ENCODE measurements at places on chromosomes 2 and 18.

DNA sequence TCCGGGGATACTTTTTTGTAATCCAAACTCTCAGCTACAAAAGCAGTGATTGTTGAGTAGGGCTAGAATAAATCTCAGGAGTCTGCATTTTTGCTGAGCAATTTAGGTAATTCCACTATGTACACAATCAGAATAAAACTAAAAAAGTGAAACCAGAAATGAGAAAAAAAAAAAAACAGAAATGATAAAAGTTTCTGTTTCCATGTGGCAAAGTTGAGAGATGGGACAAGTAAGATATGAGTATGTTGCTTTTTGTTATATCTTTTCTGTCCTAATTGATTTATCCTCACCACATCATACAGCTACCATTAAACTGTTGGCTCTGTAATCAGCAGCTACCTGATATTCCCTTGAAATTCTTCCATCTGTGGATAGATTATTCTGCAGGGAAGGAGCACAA, 92.7 kb downstream of the VWC2L start:
- no peak for DNase-seq

DNA sequence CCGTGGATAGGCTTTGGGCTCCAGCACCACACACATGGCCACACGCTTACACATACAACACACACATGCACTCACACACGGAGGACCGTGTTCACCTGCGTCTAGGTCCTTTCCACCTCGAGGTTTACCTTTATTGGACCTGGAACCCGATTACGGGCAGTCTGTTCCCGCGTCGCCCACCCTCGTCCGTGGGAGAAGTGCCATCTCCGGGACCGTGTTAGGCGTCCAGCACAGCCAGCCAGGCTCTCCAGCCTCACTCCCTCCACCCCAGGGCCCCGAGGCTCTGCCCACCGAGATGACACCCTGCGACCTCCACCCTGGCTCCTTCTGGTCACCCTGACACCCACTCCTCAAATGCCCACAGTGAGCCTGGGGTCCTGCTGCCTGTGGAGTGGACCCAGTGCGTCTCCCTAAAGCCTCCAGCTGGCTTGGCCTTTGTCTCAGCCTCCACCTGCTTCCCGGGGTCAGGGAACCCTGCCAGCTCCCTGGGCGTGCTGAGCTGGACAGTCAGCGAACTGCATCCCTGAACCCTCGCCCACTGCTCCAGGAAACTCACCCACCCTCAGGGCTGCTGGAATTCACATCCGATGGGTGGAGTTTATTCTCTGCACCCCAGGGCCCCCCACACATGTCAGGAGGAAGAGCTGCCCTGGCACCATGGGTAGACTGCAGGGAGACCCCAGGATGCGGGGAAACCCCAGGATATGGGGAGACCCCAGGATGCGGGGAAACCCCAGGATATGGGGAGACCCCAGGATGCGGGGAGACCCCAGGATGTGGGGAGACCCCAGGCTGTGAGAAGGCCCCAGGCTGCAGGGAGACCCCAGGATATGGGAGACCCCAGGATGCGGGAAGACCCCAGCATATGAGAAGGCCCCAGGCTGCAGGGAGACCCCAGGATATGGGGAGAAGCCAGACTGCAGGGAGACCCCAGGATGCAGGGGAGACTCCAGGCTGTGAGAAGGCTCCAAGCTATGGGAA, 33.0 kb downstream of the ADI1 start:
- DNase-seq: no peak

GRCh38 chr18:9453283-9453682, 22.0 kb upstream of the RALBP1 start:
- no peak for DNase-seq

GRCh38 chr2:184178229-184178628, 420.1 kb upstream of the ZNF804A start:
- DNase-seq: no peak

DNA sequence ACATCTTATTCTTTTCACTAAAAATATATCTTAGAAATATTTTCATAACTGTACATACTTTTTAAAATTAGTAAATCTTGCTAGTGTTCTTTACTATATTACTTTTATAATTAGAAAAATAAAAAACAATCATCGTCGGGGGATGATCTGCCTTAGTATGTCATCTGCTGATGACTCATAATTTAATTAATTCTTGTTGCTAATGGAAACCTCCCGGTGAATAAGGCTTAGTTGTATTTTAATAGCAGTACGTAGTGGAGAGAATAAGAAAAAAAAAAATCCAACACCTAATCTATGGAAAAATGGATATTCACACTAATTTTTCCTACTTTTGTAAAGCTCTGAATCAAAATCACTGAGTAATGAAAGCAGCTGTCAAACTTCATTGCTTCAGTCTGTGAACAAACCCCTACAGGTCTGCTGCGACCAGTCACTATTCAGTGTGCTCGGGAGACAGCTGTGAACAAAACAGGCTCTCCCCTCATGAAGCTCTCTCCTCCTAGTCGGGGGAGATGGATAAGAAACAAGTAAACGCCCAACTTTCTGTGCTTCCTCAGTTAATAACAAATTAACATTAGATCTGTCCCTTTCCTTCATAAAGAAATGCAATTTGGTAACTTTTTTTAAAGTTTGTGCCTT, 97.4 kb upstream of the UPP2 start:
- DNase-seq: no peak

DNA sequence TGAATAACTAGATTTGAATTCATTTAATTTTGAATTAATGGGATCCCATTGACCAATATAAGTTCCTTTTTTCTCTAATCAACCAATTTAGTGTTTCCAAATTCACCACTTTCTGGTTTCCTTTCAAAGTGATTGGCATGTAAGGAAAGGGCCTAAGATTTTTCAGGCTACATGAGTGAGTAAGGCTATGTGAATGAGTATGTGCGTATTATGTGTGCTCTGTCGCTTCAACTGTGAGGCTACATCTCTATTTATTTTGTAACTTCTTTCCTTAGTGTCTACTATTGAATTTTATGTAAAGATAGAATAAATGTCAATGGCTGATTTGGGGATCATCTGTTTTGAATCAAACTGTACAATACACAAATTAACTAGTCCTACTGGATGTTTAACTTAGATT, 110.6 kb downstream of the ABCA12 start:
- DNase-seq: no peak

DNA sequence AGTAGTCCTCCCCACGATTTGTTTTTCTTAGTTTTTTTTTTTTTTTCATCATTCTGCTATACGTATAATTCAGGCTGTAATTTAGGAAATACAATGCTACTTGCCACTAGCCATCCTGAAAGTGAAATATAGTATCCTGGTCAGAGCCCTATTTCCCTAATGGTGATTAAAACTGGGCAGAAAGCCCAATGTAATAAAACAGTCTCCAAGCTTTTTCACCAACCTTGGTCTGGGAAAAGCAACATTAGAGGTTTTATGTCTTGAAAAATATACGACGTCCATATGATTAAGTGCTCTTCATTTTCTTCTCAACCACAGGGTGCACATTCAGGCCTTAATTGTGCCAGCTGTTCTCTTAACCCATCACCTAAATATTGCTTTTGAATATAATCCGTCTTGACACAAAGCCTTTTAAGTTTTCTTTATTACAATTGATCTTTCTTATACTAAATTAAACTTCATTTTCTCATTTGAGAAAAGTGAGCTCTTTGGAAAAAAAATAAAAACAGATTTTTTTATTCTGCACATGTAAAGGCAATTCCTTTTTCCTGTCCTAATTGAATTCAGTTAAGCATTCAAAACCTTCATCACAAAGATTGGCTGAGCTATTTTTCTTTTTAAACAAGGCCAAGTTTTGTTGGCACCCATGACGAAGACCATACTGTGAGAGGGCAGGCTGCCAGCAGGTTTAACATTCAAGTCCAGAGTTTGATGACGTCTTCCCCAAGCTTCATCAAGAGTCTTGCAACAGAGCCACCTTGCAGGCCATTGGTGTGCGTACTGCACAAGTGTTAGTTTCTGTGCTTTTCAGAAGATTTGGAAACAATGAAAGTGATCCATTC, 52.7 kb downstream of the MAP2 start:
- DNase-seq: no peak

DNA sequence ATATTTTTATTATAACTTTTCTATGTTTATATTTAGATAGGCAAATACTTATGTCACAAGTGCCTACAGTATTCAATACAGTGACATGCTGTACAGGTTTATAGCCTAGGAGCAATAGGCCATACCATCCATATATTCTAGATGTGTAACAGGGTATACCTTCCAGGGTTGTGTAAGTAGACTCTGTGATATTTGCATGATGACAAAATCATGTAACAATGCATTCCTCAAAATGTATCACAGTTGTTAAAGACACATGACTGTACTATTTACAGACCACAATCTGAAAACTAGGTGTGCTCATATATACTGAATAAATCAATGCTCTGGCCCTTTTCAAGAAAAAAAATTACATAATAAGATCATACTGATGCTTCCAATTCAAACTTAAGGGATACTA, 433.2 kb upstream of the RGPD4 start:
- no peak for DNase-seq

- no peak for DNase-seq
These were observed 50.4 kb downstream of the CTAGE1 start for GRCh38 chr18:22367303-22367702.

GRCh38 chr2:172525601-172526000, 30.3 kb upstream of the PDK1 start:
- DNase-seq: no peak

DNA sequence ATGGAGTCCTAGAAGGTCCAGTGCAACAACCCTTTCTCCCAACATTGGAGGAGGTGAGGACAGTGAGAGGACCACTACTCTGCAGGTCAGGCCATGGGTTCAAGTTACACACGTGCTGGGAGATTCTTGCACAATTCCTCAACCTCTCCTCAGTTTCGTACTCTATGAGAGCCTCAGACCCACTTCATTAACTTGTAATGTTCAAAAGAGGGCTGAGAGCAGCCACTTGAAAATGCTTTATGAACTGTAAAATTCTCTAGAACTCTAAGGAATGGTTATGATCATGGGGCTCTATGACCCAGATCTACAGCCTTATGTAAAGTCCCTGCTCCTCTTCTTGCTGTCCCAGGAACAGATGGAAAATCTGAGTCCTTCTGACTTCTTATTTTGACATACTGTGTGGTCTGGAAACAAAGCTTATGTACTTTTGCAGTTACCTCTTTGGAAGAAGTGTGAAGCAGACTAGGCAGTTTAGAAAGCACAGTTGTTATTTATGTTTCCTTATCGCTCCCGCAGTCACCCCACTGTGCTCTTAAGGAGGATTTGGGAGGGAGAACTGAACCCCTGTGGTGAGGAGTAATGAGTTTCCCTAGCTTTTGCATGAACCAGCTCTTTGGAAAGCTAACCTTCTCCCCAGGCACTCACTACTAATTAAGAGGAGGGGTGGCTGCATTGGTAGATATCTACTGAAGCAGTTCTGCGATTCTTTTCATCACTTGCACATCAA, 296.6 kb downstream of the LRRTM1 start:
- DNase-seq: no peak

Data from fibroblast of gingiva (primary cell).